ENCODE measurements at places on chromosomes 6 and 20.

GRCh38 chr6:132887204-132887603 lies 72.8 kb downstream of the RPS12 start:
- no peaks in the 10 kb centered on the region for H3K36me3 ChIP-seq
- DNase-seq: no peak
- no peak overlapping the region for H3K27ac ChIP-seq
- no peaks in the 10 kb centered on the region for H3K4me1 ChIP-seq
- no peaks in the 10 kb centered on the region for H3K27me3 ChIP-seq
- H3K4me3 ChIP-seq: no peak overlapping the region

GRCh38 chr6:143151381-143151780 lies 90.7 kb downstream of the AIG1 start:
- H3K27ac ChIP-seq: no peak overlapping the region
- no peaks in the 10 kb centered on the region for H3K36me3 ChIP-seq
- DNase-seq: no peak

DNA sequence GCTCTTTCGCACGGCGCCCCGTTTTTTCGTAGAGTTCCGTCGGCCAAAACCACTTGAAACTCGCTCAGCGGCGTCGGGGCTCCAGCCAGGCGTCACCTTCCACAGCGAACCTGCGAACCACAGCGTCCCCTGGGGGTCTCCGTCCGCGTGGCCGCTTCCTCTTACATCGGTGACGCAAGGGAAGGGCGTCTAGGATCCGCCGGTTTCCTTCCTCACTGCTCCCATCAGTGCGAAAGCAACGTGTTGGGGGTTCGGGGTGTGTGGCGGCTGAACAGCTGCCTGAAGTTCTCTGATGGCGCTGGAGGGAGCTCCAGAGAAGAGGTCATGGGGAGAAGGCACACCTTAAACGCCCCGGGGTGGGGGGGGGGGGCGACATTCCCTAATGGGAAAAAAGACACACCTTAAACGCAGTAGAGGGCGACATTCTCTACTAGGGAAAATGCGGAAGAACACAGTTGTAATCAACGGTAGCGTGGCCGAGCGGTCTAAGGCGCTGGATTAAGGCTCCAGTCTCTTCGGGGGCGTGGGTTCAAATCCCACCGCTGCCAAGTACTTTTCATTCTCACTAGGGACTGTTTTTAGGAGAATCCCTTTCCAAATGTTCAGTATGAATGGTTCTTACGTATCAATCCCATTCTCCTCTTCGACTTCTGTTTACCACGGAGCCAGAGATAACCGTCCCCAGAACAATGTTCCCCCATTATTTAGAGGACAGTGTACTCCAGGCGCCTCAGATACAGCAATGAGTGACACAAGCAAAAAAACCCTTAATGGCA lies 16.4 kb downstream of the ZNF311 start:
- no peaks in the 10 kb centered on the region for H3K27me3 ChIP-seq
- no peaks in the 10 kb centered on the region for H3K36me3 ChIP-seq
- H3K4me1 ChIP-seq: no peaks in the 10 kb centered on the region

- DNase-seq: no peak
- no peaks in the 10 kb centered on the region for H3K36me3 ChIP-seq
- H3K27ac ChIP-seq: no peak overlapping the region
- H3K27me3 ChIP-seq: no peaks in the 10 kb centered on the region
- no peaks in the 10 kb centered on the region for H3K4me1 ChIP-seq
These were observed 48.7 kb downstream of the TSHZ2 start for GRCh38 chr20:53020834-53021233.

- H3K4me3 ChIP-seq: no peak overlapping the region
- no peak for DNase-seq
- no peaks in the 10 kb centered on the region for H3K36me3 ChIP-seq
- no peaks in the 10 kb centered on the region for H3K27me3 ChIP-seq
These were observed 9.2 kb downstream of the SYNDIG1 start for GRCh38 chr20:24478584-24478983.

- no peaks in the 10 kb centered on the region for H3K27me3 ChIP-seq
- DNase-seq: no peak
- no peak overlapping the region for H3K4me3 ChIP-seq
- H3K36me3 ChIP-seq: no peaks in the 10 kb centered on the region
- no peaks in the 10 kb centered on the region for H3K4me1 ChIP-seq
These were observed 42.8 kb downstream of the HLA-DPB1 start for GRCh38 chr6:33118525-33119123.

- no peak for DNase-seq
- H3K4me3 ChIP-seq: no peak overlapping the region
- no peaks in the 10 kb centered on the region for H3K4me1 ChIP-seq
- no peaks in the 10 kb centered on the region for H3K36me3 ChIP-seq
- no peak overlapping the region for H3K27ac ChIP-seq
- no peaks in the 10 kb centered on the region for H3K27me3 ChIP-seq
These were observed 173.5 kb upstream of the SNX9 start for GRCh38 chr6:157649311-157650260.

DNA sequence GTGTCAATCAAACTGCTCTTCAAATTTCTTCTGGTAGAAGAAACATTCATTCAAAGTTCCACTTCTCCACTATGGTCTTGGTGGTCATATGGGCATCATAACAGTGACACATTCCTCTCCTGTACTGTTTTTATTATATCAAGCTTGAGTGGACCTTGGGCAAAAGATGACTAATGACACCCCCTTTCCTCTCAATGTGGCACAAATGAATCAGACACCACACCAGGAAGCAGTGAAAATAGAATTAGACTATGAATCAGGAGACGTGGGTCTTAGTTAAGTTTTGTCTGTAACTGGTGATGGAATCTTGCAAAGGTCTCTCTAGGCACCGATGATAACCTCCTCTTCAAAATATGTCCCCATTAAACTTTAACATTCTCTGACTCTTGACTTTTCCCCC lies 9.0 kb upstream of the NRSN1 start:
- H3K36me3 ChIP-seq: no peaks in the 10 kb centered on the region
- no peaks in the 10 kb centered on the region for H3K4me1 ChIP-seq
- no peak overlapping the region for H3K27ac ChIP-seq
- DNase-seq: no peak
- H3K4me3 ChIP-seq: no peak overlapping the region

DNA sequence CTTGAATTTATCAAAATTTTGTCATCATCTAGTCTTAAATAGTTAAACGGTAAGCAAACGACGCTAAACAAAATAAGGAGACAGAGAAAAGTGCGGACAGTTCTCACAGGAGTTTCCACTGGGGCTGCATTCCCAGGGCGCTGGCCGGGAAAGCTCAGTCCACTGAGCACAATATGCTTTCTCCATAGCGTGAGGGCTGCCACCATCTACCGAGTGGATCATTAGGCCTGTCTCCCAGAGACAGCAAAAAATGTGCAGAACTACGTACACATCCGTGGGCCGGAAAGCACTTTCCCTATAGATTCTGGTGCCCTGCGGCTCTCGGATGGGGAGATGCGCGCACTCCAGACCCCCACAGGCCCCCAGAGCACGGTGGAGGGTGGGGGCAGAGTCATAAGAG lies 84.9 kb downstream of the THBS2 start:
- no peaks in the 10 kb centered on the region for H3K27me3 ChIP-seq
- no peaks in the 10 kb centered on the region for H3K4me1 ChIP-seq
- DNase-seq: no peak
- H3K27ac ChIP-seq: no peak overlapping the region

GRCh38 chr6:158545043-158545966 lies 14.6 kb upstream of the TMEM181 start:
- H3K27ac ChIP-seq: no peak overlapping the region
- H3K27me3 ChIP-seq: no peaks in the 10 kb centered on the region
- H3K4me1 ChIP-seq: no peaks in the 10 kb centered on the region
- no peak overlapping the region for H3K4me3 ChIP-seq
- H3K36me3 ChIP-seq: no peaks in the 10 kb centered on the region
- DNase-seq: no peak
